ENCODE measurements at places on chromosomes 2 and 18.

DNA sequence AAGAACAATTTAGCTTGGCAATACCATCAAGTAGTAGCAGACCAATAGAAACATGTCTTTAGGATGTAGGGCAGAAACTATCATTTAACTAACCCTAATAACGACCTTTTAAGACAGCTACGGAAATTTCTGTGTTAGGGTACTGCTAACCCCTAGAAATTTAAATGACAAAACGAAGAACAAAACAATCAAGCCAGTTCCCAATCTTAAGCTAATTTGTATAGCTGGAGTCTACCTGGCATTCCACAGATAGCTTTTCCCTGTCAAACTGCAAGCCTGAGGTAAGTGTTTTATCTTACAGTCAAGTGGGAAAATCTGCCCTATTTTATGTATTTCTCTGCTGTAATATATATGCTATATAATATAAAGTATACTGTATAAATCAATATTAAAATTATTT, 37.6 kb upstream of the CDKL4 start:
- DNase-seq, result no peak

DNA sequence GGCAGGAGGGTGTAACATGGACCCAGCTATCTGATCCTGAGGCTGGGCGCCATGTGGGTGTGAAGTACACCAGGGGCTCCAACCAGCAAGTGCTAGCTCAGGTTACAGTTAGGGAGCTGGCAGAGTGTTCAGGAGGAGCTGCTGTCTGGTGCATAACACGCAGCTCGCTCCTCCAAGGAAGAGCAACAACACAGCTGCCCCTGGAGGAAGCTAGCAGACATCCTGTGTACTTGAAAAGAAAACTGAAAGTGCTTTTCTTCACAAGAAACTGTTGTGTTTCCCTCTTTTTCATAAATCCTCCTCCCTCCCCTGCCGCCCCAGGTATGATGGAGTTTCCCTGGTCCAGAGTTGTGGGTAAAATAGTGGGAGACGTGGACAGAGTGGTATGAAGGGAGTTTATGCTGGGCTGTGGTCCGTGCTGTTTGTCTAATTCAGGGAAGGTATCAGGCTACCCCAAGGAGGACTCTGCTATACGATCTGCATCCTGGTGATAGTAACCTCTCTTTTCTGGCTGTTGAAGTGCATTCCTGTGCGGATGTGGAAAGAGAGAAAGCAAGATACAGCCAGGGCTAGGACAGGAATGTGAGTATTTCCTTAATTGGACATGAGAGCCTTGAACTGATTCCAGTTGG, 6.1 kb upstream of the LBH start:
- no peak for DNase-seq

- no peak for DNase-seq
Measured at GRCh38 chr2:65479524-65479923, 47.1 kb upstream of the SPRED2 start.

DNA sequence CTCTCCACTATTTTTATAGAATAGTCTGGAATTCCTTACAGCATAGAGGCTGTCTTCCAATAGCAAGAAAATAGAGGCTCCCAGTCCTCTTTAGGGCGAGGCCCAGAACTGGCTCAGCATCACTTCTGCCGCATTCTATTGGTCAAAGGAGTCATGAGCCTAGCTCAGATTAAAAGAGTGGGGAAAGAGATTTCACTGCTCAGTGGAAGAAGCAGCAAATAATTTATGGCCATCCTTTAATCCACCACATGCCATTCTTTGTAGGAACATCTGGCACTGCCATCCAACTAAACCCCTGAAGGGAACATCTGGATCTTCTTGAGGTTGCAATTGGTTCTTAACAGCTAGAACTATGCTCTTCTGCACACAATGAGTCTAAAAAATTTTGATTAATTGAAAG, 43.4 kb upstream of the NEUROD1 start:
- DNase-seq, result no peak

- no peak for DNase-seq
Measured at GRCh38 chr2:238940806-238941205, 92.9 kb downstream of the TWIST2 start.

- DNase-seq, result no peak
Measured at GRCh38 chr18:28043631-28044030, 133.3 kb downstream of the CDH2 start.

GRCh38 chr2:105849431-105850179, 104.9 kb downstream of the NCK2 start:
- DNase-seq, result no peak

DNA sequence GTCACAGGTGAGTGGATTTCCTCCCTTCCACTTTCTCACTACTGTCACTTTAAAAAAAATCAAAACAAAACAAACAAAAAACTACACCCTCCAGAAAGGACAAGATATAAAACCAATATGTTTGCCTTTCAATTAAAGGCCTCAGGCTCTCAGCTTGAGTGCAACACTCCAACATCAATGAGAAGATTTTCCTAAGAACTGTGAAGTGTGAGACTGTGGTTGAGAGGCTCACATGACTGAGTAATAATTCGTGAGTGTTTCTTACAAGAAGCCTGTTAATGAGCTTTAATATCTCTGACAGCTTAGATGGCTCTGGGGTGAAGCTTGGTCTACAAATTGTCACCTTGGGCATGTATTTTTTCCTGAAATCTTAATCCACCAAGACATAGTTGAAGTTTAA, 216.1 kb downstream of the ETAA1 start:
- no peak for DNase-seq

- DNase-seq, result no peak
Measured at GRCh38 chr2:21096458-21096857, 27.3 kb upstream of the TDRD15 start.

DNA sequence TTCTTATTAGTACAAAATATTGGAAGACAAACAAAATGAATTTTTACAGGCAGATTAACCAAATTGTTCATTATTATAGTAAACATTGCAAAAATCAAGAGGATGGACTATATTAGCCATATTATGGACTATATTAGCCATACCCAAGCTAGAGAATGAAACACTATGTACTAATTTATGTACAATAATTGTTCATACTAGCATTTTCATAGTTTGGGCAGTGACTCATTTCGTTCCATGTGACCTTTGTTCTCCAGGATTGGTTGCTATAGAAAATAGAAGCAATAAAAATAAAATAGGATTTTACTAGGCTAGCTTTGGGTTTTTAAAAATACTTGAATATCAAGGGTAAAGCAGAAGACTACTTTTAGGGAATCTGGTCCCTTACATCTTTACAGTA, 176.8 kb downstream of the ZEB2 start:
- DNase-seq, result no peak

DNA sequence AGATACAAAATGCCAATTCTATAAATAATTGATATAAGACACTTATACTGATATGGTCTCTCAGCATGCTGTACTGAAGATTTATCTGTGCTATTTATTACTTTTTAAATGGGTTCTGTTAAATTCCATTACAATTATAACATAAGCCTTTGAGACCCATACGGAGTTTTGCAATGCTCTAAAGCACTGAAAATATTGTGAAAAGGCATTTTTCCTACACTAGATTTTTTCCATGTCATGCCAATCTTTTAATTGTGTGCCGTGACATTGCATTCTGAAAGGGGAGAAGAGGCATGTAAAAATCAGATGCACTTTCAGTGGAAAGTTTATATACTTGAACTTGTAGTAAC, 46.5 kb downstream of the EFEMP1 start:
- no peak for DNase-seq

DNA sequence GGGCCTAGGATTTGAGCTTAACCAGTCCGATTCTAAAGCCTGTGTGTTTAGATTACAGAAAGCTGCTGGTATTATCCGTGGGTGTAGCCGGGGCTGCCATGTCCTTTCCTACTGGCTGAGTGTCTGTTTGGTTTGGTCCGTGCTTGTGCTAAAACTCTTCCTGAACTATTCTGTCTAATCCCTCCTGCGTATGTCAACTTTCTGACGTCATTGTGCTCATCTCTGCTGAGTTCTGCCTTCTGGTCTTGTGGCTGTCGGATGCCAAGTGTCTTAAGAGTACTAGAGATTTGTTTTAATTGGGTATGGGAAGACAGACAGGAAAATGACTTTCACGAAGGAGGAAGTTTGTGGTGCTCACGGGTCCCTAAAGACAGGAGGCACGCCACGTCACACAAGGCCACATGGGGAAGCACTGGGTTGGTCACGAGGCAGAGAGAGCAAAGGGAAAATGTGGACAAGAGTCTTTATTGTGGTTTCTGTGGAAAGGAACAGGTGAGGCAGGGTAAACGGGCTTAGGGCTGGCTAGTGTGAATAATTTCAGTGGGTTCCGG, 31.8 kb upstream of the NTSR2 start:
- no peak for DNase-seq

GRCh38 chr2:224034017-224034416, 5.1 kb downstream of the SERPINE2 start:
- no peak for DNase-seq

DNA sequence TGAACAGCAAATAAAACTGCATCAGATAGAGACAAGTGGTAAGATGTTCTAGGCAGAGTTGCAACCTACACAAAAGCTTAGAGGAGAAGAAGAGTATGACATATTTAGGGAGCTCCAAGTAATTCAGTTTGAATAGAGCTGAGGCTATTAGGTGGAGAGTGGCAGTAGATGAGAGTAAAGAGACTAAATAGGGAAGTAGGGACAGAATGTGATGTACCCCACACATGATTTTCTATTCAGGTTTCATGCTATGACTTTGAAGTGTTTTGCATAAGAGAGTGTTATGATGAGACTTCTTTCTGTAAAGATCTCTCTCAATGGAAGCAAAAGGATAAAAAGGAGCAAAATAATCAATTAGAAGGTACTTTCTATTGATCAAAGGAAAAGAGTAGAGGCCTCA, 206.8 kb upstream of the ERBB4 start:
- DNase-seq, result no peak

DNA sequence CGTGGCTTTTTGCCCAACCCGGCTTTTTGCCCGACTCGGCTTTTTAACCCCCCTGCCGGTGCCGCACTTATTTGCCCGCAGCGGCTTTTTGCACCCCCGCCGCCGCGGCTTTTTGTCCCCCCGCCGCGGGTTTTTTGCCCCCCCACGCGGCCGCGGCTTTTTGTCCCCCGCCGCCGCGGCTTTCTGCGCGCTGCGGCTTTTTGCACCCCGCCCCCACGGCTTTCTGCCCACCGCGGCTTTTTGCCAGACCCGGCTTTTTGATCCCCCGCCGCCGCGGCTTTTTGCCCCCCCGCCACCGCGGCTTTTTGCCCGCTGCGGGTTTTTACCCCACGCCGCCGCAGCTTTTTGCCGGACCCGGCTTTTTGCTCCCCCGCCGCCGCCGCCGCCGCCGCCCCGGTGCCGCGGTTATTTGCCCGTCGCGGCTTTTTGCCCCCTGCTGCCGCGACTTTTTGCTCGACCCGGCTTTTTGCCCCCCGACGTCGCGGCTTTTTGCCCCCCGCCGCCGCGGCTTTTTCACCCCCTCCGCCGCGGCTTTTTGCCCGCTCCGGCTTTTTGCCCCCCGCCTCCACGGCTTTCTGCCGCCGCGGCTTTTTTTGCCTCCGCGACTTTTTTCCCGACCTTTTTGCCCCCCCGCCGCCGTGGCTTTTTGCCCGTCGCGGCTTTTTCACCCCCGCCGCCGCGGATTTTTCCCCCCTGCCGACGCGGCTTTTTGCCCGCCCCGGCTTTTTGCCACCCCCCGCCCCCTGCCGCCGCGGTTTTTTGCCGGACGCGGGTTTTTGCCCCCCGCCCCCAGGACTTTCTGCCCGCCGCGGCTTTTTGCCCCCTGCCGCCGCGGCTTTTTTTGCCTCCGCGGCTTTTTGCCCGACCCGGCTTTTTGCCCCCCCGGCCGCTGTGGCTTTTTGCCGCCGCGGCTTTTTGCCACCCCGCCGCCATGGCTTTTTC, 2786.5 kb downstream of the RPIA start:
- DNase-seq, result no peak

DNA sequence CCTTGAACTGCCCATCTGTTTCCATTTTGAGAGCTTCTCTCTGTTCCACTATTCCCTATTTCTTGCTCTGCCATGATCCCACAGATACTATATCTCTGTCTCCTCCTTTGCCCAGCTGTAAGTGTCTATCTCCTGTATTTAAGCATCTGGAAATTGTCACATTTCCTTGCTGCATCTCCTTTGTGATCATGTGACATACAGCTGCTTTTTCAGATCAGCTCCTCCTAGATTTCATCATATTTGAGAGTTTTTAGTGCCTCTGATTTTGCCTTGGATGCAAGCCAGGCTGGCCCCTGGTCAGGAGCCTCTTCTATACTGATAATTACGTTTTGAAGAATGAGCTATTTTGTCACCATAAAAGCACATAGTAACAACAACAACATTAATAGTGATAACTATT, 131.7 kb upstream of the TNP1 start:
- DNase-seq, result no peak

- DNase-seq, result no peak
Measured at GRCh38 chr2:23947350-23947749, 7.1 kb downstream of the UBXN2A start.

DNA sequence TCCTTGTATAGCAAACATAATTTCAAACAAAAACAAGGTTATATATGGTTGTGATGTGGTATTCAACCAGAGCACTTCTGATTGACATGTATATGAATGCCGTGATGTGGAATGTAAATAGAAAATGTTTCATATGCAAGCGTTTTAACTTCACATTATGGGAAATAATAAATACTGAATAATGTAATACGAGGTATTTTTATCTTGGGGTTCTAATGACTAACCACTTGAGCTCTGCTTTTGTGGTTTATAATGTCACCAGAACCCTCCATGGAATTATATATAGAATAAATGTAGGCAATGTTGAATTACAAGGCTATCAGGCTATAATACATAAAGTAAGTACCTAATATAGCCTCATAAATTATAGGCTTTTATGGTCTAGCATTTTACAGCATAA, 72.4 kb downstream of the ZNF521 start:
- no peak for DNase-seq

- no peak for DNase-seq
Measured at GRCh38 chr2:62661263-62661635, 44.3 kb upstream of the EHBP1 start.

DNA sequence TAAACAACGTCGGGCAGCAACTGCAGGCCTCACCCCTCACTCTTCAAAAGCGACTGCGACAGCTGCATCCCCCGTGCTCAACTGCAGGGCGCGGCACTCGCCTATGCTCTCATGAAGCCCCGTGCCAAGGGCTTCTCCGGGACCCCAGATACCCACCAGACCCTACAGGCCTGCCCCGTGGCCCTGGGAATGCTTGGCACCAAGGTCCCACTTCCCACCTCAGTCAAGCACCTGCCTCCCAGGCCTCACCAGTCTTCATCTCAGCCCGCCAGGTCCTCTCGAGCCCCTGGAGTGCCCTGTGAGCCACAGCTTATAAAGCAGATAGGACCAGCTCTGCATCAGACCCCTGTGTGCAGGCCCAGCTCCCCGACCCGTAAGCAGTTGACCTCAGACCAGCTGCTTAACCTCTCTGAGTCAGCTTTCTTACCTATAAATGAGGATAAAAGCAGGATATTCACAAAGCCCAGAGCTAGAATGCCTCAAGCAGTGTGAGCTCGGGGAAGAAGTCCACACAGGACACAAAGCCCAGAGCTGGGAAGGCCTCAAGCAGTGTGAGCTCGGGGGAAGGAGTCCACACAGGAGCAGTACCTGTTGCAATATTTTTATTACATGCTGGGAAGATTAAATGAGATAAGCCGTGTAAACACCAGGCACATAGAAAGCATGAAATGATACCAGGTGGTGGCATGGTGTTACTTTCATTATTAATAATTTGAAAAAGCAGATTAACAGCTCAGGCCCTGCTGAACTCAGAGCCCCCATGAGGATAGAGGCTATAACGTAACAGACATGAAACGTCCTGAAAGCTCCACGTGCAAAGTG, 96.9 kb downstream of the HDAC4 start:
- no peak for DNase-seq

- DNase-seq, result no peak
Measured at GRCh38 chr2:76812156-76812555, 710.0 kb downstream of the LRRTM4 start.
